ENCODE measurements at places on chromosomes 1 and 21.

DNA sequence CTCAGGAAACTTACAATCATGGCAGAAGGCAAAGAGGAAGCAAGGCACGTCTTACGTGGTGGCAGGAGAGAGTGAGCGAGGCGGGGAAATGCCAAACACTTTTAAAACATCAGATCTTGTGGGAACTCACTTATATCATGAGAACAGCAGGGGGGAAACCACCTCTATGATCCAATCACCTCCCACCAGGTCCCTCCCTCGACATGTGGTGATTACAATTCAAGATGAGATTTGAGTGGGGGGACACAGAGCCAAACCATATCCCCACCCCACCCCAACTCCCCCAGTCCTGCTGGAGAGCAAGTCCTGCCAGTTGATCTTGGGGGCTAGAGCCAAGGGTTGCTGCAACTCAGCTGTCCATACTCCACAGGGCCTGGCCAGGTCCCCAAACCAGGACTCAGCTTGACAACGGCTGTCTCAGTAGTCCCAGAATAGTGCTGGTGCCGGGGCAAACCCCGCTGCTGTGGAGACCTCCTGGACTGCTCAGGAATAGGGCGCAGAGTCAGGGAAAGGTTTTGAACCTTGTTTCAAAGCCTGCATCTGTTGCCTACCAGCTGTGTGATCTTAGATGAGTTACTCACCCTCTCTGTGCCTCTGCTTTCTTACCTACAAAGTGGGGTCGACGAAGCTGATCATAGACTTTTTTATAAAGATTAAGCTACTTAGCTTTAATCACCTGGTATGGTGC lies 79.5 kb downstream of the STUM start:
- no peak for DNase-seq

DNA sequence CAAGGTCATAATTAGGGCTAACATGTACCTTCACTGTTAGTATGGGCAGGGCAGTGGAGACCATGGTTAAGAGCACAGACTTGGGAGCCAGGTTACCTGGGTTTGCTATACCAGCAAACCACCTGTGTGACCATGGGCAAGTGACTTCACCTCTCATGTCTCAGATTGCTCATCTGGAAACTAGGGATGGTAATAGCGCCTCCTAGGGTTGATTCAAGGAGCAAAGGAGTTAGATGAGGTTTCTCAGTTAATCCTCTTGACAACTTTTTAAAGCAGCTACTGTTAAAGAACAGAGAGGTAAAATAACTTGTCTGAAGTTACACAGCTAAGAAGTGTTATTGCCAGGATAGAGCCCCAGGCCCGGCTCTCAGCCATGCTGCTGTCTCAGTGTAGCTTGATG lies 790 bp upstream of the MATN1 start:
- no peak for DNase-seq

DNA sequence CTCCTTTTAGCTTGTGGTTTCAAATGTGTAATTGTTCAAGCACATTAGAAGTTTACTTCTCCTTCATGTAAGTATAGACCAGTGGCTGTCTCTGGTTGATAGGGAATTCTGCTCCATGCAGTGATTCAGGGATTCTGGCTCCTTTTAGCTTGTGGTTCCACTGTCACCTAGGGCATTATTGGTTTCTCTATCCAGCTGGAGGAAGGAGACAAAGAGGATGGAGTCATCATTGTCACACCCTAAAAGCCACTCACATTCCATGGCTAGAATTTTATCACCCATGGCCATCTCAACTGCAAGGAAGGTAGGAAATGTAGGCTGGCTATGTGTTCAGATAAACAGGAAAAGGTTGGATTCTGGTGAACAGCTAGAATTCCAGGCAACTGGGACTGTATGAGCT lies 131.2 kb downstream of the URB2 start:
- no peak for DNase-seq

- DNase-seq, result no peak
Measured at GRCh38 chr21:35428001-35428320, 378.9 kb upstream of the RUNX1 start.

DNA sequence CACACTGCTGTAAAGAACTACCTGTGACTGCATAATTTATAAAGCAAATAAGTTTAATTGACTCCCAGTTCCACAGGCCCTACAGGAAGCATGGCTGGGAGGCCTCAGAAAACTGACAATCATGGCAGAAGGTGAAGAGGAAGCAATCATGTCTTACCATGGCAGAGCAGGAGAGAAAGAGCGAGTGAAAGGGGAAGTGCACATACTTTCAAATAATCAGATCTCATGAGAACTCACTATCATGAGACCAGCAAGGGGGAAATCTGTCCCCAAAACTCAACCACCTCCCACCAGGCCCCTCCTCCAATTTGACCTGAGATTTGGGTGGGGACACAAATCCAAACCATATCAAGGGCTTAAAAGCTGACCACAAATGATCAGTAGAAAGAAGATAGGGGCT lies 493.2 kb downstream of the PTPRC start:
- no peak for DNase-seq

GRCh38 chr1:83691953-83692500 lies 306.9 kb downstream of the TTLL7 start:
- DNase-seq, result no peak

DNA sequence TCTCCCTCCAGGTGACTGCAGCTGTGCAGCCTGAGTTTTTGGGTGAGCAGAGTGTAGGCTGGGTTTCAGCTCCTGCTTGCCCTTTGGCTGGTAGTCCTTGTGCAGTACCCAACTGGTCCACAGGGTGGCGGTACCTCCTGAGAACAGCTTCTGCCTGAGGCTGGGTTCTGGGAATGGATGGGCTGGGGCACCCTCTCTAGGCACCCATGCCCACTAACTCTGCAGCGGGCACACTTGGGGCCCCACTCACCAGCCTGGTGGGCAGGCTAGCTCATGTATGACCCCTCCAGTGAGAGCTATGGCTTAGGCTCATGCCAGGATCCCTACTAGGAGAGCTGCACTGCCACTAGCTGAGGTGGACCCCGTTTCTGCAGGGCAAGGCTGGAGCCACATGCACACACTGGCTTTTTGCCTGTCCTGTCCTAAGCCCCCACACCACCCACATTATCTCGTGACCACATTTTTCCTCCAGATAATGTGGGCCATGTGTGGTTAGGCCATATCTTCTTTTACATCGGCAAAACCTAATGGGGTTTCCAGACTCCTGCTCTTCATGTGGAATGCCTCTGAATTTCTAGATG lies 15.5 kb upstream of the GSTM4 start:
- DNase-seq, result peak; percentile 89

GRCh38 chr1:155016231-155016831 lies 13.7 kb downstream of the ZBTB7B start:
- no peak for DNase-seq

DNA sequence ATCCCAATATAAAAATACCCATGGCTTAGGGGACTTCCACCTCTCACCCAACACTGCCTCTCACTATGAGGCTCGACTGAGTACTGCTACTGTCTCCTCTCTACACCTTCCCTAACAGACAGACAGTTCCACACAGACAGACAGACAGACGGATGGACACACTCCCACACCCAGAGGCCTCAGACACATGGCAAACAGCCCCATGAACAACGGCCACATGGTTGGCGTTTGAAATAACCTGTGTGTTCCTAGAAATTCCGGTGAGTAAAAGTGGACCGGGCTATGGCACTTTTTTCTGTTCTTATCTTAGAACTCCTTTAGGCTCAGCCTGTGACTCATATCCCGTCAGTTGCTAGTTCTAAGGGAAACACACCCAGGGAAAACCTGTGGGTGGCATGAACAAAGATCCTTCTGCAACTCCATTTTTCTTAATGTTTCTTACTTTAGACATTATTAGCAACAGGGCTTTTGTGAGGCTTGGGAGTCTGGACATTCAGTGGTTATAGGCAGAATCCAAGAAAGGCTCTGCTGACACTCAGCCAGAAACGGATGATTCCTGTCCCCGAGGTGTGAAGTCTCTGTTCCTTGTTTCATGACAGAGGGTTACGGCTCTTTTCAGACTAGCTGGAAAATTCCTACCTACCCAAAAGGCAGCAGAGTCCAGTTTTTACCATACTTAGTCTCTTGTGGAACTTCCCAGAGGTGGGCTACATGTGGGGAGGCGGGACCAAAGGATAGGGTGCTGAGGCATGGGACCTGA lies 90.5 kb upstream of the TLR5 start:
- DNase-seq, result no peak

DNA sequence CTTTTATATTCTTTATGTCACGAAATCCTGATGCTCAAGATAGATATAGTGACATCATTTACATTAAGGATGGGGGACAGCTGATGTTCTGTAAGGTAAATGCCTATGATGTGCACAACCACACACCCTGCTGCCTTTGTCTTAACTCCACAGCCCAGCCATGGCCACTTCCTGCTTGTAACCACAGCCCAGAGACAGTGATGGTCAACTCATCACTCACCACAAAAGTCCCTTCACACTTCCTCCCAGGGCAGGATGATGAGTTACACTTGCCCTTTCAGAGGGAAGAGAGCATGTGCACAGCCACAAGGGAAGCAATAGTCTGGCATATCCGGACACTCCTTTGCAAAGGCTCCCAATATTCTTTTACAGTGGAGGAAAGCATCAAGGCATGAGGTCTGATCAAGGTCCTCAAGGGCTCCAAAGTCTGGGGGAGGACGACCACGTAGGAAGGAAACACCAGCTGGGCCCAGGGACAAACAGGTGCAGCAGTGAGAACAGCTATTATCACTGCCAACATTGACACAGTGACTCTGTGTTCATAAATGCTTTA lies 53.8 kb downstream of the PLPP3 start:
- DNase-seq, result no peak

- no peak for DNase-seq
Measured at GRCh38 chr1:59898927-59899326, 27.6 kb downstream of the CYP2J2 start.

DNA sequence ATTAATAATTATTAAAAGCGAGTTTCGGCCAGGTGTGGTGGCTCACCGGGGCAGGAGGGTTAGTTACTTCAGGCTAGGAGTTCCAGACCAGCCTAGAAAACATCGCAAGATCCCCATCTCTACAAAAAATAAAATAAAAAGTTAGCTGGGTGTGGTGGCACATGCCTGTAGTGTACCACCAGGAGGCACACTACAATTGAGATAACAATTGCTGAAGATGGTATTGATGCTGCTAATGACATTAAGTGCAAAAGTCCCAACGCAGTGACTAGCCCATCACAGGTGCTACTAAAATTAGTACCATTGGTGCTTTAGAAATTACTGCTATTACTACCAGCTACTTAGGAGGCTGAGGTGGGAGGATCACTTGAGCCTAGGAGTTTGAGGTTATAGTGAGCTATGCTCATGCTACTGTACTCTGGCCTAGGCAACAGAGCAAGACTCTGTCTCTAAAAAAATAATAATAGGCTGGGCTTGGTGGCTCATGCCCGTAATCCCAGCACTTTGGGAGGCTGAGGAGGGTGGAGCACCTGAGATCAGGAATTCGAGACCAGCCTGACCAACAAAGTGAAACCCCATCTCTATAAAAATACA lies 156.6 kb downstream of the GREM2 start:
- DNase-seq, result no peak

- no peak for DNase-seq
Measured at GRCh38 chr1:87236585-87236984, 92.1 kb upstream of the LMO4 start.

DNA sequence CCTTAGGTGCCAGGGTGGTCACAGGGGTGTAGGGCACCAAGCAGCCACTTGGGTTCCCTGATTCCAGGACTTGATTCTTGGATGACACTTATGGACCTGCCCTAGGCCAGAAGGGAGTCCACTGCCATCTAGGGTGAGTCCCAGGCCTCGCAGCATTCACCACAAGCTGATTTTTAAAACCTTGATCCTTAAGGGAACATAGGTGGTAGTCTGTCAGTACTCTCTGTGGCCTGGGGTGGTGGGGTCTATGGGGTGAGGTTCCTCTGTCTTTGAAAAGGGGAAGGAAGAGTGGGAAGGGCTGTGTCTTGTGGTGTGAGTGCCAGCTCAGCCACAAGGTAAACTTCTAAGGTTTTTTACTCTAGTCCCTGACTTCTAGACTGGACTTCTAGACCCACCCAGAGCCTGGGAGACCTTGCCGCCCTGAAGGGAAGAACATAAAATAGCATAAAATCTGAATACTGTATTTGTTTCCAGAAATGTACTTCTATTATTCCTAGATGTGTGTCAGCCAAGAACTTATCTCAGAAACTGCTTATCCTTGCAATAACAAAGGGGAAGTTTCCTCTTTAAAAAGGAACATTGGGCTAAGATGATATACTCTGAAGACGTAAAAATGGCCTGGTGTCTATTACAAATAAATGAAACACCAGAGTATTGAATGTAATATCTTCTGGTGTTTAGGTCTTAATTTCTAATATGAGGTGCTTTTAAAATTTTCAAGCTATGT lies 757.3 kb downstream of the LTN1 start:
- DNase-seq, result no peak

DNA sequence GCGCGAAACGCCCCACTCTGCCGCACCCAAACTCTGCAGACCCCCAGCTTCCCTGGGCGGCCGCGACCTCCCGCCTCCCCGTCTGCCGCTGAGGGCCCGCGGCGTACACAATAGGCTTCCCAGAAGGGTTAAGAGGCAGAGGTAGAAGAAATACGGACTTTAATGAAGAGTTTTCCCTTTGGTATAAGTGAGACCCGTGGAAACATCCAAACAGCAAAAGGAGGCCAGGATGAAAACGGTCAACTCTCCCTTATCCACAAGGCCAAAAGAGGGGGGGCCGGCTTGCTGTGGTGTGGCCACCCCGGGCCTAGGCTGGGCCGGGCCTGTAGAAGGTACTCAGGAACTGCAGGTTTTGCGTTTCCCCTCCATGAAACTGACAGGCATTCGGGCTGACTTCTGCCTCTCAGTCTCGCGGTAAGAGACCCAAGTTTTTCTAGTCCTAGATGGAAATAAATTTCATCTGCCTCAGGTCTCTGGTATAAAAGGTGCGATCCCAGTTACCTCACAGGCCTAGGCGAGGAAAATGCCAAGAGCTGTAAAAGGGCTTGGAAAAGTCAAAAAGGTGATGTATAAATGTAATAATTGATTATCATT lies 671 bp upstream of the PYGO2 start:
- DNase-seq, result no peak

GRCh38 chr21:44748621-44749020 lies 37.2 kb upstream of the TSPEAR start:
- no peak for DNase-seq

DNA sequence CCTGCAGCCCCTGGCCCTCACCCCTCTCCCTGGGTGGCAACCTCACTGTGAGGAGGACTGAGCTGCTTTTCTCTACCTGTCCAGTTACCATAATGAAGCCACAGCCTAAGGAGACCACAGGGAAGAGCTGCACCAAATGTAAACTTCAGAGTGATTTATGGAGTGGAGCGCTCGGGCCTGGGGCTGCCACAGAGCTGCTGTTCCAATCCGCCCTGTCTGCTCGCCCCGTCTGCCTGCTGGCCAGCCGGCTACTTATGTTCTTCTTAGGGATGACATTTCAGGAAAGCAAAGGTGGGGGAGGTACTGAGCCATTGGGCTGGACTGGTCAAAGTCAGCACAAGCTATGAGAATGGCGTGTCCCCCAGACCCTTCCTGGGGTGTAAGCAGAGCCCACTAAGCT lies 17.9 kb downstream of the SYT6 start:
- DNase-seq, result no peak

GRCh38 chr1:53604291-53604919 lies 134.6 kb downstream of the GLIS1 start:
- no peak for DNase-seq

GRCh38 chr1:61285371-61285885 lies 203.1 kb downstream of the NFIA start:
- no peak for DNase-seq

- DNase-seq, result no peak
Measured at GRCh38 chr1:6870086-6870485, 84.8 kb downstream of the CAMTA1 start.
